ENCODE measurements at places on chromosomes 1 and 21.

GRCh38 chr1:115706587-115707425 lies 61.7 kb downstream of the CASQ2 start:
- no peak for DNase-seq

GRCh38 chr1:13775459-13775858 lies 75.5 kb downstream of the PRDM2 start:
- no peak for DNase-seq

GRCh38 chr1:50430010-50430405 lies 6.8 kb upstream of the DMRTA2 start:
- DNase-seq = no peak

GRCh38 chr1:77134359-77134758 lies 84.9 kb downstream of the PIGK start:
- no peak for DNase-seq

- no peak for DNase-seq
These were observed 1.8 kb downstream of the DISC1 start for GRCh38 chr1:231628207-231628876.

DNA sequence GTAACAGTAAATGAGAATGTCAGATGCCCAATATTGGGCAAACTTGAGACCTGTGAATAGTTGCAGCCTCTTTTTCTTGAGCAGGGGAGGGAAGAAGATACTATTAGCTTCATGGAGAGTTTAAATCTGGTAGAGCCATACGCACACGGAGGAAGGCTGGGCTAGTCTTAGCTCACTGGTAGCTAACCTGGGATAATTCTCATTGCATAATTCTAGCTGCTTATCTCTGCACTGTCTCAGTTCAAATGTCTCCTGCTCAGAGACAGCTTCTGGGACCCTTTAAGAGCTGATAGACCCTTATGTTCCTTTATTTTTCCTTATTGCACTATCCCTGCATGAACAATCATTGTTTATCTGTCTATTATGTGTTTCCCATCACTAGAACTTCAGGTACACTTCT lies 8.4 kb downstream of the C1orf87 start:
- no peak for DNase-seq

DNA sequence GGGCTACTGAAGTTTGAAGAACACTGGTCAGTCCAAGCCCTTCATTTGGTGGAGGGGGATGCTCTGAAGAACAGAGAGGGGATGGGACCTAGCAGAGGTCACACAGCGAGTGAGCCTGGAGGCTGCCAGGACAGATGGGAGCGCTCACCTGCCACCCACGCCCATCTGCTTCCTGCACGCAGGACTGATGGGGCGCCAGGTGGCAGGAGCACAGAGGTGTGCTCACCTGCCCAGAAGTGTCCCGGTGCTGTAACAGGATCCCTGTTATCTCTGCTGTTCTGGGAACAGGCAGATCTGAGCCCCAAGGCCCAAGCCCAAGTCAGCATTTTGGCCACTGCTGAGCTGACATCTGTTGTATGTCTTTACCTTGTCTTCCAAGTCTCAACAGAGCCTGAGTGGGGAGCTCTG lies 40.5 kb downstream of the EPHB2 start:
- no peak for DNase-seq

DNA sequence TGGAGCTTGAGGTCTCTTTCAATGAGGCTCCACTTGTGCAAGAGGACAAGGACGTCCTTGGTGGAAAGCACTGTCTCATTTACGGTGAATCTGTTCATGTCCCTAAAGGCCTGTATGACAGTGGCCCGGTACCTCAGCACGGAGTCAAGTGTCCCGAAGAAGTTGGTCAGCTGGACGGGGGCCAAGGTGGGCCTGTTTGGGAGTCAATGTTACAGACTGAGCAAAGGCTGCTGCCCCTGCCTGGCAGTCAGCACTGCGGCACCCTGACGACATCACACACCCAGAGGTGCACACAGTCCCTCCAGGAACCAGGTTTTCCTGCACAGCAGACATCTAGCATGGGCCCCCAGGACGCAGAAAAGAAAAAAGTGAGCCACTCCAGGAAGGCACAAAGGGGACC lies 19.1 kb downstream of the MRAP start:
- DNase-seq = no peak

DNA sequence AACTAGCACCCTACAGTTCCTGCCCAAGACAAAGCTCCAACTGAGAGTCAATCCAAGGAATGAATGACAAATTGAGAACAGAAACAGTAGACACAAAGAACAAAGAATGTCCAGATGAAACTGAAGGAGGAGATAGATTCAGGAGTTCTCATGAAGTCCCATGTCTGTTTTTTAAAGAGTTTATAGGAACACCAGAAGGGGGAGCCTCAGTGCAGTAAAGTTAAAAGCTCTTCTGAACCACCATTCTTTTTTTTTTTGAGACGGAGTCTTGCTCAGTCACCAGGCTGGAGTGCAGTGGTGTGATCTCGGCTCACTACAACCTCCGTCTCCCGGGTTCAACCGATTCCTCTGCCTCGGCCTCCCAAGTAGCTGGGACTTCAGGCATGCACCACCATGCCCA lies 323.6 kb downstream of the MRPL39 start:
- peak; percentile 48 for DNase-seq

- DNase-seq = no peak
These were observed 11.7 kb upstream of the NR5A2 start for GRCh38 chr1:200015811-200016210.

DNA sequence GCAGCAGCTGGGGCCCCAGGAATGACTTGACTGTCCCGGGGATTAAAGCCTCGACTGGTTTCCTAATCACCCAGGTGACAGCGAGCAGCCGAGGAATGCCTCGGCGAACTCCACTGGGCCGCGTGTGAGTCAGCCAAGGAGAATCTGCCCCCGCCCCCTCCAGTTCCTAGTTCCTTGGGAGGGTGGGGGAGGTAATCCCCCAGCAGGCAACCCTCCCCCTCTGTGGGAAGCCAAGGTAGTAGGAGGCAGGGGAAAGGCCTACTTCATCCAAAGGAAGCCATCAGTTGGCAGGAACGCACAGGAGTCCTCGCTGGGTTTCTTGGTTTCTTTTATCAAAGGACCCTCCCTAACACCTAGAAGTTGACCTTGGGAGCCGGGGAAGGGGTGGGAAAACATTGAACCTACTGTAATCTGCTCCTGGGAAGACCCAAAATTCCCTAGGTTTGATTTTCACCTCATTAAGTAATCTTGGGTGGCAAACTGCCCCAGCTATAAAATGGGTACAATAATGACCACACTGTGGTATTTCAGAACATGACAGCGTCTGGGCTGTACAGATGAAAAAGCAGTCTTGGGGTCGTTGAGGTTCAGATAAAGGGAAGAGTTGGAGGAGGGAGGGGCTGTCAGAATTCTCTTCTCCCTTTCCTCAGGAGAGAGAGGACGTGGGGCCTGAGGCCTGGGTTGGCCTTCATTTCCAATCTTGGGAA lies 1.4 kb downstream of the TENT5B start:
- peak; percentile 43 for DNase-seq

DNA sequence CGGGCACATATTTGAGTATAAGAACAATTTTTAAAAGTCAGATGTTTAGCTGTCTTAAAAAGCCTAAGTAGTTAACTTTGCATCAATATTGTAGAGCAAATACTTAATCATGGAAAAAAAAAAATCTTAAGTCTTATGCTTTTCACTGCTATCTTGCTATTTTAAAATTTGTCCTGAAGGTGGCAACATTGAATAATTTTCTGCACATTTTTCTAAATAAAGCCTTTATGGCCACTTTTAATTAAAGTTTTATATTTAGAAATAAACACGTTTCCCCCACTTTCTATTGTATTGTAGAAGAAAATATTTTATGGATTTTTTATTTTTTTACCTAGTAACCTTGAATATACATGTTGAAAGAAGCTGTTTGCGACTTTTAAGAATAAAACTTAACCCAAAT lies 198.8 kb downstream of the AMY1C start:
- DNase-seq = no peak

GRCh38 chr1:153133267-153133666 lies 17.4 kb downstream of the SPRR2G start:
- no peak for DNase-seq

DNA sequence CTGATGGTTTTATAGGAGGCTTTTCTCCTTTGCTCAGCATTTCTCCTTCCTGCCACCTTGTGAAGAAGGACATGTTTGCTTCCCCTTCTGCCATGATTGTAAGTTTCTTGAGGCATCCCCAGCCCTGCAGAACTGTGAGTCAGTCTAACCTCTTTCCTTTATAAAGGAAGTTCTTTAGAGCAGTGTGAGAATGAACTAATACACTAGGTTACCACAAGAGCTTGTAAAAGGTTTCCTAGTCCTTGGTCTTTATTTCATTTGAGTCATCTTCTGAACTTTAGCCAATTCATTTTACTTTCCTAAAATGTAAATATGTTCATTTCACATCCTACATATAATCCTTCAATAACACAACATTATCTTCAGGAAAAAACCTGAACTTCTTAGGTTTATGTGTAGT lies 365.3 kb downstream of the HHIPL2 start:
- DNase-seq = no peak

Data from COLO829 (cell line).